ENCODE measurements at places on chromosomes 12 and 14. TPM values are rescaled to one million over a fixed set of nuclear protein-coding genes. Genes with fewer than 3 reads are reported as not detected.

TIGAR gene
- 10.3 TPM for total RNA-seq

ACYP1 gene
- 50.5 TPM for total RNA-seq

TRPV4 gene
- not detected for total RNA-seq

DNA sequence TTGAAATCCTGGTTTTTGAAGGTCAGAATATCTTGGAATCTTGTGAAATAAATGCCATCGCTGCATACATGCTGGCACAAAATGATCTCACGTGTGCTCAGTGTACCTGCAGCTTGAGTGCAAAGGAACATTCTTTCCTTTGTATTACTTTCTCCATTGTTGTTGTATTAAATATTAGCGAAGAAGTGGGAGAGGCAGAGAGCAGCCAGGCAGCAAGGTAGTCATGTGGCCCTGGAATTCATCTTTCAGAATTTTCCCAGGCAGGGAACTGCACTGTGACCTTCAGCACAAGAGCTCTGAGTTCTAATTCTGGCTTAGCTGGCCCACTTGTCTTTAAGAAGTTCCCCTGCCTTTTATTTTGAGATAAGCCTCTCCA is 145.5 kb downstream of the PRKCH start:
- DNase-seq = no peak

DNA sequence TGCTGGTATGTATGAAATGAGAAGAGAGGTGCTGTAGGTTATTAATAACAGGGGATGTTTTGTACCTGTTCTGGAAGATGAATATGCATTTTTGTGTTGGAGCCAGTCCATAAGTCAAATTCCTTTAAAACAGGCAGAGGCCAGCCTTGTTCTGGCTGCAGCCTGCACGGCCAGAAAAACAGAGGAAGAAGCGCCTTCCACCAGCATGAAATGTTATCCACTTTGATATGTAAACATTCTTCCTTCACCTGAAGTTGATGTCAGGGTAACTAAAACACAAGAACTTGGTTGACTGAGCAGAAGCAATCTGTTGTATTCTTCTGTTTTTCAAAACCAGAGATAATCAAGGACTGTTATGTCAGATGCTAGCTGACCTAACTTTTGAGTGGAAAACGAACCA is 237.9 kb upstream of the PLEKHG7 start:
- no peak for DNase-seq

Measured in activated naive CD4-positive, alpha-beta T cell treated with anti-CD3 and anti-CD28 coated beads for 36 hours (primary cell).